ENCODE measurements at places on chromosomes 7 and 10.

DNA sequence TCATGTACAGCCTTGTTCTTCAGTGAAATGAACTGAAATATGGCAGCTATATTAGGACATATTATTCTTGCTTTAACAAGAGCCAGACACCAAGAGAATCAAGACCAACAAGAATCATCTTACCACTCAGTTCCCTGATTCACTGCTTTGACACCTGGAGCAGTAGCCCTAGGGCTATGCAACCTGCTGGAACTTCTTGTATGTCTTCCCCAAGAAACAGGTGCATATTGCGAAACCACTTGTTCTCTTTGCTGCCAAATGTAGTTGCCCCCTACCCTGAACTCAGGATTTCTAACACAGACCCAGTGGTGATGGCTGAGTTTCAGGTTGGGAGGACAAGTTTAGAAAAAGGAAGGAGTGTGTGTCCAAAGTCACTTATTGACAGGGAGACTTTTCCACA, 46.1 kb downstream of the WIPF3 start:
- no peak for DNase-seq

DNA sequence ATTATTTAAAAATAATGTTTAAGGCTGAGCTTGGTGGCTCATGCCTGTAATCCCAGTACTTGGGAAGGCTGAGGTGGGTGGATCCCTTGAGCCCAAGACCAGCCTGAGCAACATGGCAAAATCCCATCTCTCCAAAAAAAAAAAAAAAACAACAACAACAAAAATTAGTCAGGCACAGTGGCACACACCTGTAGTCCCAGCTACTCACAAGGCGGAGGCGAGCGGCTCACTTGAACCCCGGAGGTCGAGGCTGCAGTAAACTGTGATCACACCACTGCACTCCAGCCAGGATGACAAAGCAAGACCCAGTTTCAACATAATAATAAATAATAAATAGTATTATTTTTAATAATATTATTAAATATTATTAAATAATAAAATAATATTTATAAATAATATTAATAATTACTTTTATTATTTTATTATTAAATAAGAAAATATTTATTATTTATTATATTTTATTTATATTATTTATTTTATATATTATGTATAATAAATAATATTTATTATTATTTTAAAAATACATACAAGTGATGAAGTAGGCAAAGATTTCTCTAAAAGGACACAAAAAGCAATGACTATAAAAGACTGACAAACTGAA, 8.4 kb upstream of the LRRC61 start:
- no peak for DNase-seq

DNA sequence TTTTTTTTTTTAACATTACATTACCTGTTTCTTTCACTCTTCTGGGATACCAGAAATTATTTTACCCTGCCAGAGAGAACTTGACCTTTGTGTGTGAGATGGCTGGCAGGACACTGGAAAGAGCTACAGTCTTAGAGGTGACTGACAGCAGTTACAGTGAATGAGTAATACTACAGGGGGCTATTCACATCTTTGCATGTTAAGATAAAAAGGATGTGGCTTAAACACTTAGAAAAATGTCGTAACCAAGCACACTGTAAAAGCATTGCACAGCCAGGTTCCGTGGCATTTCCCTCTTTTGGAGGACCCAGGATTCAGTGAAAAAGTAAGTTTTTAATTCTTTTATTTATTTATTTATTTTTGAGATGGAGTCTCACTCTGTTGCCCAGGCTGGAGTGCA, 18.8 kb upstream of the TBC1D12 start:
- DNase-seq, result no peak

- DNase-seq, result no peak
Observed at GRCh38 chr7:4531236-4531635, 150.9 kb upstream of the FOXK1 start.

DNA sequence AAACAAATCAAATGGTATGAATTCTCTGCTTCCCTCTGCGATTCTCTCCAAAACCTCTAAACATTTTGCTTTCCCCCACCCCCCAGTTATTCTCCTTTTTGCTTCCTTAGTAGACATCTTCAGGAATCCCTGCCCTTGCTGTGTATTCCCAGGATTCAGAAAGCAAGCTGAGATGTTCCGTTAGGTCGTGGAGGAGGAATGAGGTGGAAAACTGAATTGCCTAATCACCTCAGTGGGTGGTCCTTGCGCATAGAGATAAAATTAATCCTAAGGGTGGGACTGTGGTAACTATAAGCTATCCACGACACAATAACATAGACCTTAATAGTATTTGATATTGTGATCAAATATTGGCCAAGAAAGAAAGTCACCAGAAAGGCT, 49.1 kb upstream of the SEMA3C start:
- DNase-seq, result no peak

DNA sequence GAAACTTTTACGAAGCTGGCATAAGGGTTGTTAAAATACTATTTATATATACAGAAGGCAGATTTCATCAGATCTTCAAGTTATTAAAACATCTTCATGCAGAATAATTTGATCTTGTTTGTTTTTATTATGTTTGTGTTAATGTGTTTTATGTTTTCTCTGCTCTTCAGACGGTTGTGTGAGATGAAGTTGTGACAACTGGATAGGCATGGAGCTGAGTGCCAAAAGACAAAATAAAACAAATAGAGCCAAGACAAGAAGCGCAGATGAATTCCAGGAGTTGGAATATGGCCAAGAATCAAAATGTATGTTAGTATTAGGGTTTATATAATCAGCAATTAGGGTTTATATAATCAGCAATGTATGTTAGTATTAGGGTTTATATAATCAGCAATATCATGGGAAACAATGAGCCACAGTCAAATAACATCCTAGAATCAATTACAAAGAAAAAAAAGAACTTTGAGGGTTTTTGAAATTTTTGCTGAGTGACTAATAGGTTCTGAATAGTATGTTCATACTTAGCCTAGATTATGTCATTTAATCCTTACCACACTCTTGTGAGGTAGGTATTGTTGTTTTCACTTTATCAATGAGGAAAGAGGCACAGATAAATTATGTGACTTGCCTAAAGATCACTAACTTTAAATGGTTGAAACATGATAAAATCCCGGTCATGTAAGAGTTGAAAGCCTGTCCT, 488.0 kb upstream of the STEAP1 start:
- no peak for DNase-seq

- DNase-seq, result no peak
Observed at GRCh38 chr10:132130286-132131265, 56.2 kb upstream of the DPYSL4 start.

DNA sequence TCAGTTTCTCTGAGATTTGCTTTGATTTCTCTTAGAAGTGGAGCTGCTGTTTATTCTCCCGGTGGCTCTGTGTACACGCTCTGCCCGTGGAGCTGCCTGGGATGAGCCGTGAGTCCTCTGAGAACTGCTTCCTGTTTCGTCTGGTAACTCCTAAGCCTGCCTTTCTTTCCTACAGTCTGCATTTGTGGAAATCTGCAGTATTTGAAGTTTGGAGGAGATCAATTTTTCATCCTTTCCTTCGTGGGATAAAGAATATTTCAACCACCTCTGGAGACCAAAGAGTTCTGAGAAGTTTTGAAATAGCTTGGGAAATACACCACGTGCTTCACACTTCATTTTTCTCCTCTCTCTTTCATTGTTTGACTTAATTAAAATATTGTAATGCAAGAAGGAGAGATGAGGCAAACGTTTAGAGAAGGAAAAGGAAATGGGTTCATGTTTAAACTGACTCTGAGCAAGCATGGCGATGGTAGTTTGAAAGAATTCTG, 311.9 kb downstream of the LRMDA start:
- DNase-seq, result no peak

DNA sequence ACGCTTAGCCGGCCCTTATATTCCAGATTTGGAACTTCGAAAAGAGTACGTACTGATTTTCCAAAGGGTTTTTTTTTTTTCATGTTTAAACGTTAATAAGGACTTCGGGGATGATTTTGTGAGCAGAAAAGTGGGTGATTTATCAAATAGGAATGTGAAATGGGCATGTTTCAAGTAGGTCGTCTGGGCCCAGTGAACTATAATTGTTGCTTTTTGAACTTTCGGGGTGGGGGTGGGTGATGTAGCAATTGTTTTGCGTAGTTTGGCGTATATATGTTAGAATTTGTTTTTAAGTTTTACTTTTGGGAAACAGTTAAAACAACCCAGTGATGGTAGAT, 299 bp upstream of the PBLD start:
- no peak for DNase-seq

DNA sequence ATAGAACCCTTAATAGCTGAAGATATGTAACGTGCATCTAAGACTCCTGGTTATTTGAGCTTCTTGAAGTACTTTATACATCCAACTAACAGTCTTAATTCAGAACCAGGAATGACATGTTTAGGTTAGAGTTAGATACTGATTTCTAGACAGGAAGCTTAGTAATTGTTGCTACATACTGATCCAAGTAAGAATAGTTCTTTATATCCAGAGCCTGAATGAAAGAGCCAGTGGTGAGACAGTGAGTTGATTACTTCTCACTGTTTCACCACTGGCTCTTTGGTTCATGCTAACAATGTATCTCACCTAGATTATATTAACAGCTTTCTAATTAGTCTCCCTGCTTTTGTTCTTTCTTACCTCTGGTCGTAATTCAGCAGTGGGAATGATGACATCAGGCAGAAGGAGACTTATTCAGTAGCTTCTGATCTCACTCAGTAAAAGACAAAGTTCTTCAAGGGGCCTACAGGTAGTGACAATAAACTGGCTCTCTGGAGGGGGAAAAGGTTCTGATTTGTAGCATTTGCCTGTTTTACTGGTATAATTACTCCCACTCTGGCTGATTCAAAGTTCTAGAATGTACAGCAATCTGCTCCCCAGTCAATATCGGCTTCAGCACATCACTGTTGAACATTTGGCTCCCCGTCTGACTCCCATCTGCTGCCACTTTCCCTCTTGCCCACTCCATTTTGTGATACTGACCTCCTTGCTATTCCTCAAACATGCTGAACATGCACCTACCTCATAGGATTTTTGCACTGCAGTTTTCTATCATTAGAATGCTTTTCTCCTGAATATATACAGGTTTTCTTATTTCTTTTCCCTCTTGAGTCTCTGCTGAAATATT, 29.1 kb downstream of the MCU start:
- no peak for DNase-seq

DNA sequence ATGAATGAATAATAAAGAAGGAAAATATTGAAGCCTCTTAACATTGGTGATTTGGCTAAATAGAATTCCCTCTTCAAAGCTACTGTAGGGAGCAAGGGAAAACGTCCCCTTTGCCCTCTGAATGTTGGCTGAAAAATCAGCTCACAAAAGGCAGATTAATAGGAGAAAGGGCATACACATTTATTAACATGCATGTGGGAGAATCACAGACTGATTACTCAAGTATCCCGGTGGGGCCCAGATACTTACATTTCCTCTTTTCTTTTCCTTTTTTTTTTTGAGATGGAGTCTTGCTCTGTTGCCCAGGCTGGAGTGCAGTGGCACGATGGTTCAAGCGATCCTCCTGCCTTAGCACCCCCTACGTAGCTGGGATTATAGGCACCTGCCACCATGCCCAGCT, 68.5 kb downstream of the HK1 start:
- DNase-seq, result no peak

DNA sequence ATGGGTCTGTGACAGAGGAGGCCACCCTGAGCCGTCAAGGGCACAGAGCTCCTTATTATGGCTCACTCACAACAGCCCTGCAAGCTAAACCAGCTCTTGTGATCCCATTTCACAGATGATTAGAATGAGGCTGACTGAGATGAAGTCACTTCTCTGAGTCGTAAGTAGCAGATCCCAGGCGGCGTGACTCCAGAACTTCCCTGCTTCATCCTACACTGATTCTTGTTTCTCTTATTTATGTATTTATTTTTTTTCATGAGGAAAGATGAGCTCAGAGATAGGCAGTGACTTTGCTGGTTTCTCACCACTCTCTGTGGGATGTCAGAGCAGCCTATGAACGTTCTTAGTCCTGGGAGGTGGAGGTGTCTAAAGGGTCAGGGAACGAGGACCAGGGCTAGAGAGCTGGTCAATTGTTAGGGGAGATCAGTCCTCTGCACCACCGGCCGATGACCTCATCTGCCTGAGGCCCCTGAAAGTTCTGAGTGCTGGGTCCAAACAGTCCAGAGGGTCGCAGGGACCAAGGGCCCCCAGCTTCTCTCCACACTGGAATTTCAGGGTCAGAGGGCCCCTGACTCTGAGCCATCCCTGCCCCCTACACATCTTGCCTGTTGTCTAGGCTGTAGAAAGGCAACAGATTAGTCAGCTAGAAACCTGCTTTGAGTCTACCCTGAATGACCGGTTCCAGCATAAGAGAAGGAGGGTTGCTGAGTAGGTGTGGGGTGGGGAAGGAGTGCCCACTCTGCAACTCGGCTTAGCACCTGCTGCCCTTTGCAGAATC, 17.9 kb downstream of the CLRN3 start:
- no peak for DNase-seq

GRCh38 chr10:33125522-33126517, 167.8 kb upstream of the ITGB1 start:
- no peak for DNase-seq

GRCh38 chr7:22565315-22565811, 65.4 kb upstream of the STEAP1B start:
- DNase-seq, result no peak

- no peak for DNase-seq
Observed at GRCh38 chr10:86319676-86320075, 46.9 kb downstream of the GRID1 start.

DNA sequence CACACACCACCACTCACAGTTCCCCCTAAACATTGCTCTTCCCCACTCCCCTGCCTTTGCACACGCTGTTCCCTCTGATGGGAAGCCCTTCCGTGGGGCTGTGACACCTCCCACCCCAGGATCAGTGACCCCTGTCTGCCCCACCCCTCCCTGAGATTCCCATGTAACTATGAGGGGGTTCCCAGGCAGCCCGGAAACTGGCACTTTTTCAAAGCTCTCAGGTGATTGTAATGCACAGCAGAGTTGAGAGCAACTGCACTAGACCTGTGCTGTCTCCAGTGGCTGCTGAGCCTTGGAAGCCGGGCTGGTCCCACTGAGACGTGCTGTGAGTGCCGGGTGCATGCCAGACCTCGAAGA, 29.8 kb downstream of the GPRIN2 start:
- DNase-seq, result no peak

DNA sequence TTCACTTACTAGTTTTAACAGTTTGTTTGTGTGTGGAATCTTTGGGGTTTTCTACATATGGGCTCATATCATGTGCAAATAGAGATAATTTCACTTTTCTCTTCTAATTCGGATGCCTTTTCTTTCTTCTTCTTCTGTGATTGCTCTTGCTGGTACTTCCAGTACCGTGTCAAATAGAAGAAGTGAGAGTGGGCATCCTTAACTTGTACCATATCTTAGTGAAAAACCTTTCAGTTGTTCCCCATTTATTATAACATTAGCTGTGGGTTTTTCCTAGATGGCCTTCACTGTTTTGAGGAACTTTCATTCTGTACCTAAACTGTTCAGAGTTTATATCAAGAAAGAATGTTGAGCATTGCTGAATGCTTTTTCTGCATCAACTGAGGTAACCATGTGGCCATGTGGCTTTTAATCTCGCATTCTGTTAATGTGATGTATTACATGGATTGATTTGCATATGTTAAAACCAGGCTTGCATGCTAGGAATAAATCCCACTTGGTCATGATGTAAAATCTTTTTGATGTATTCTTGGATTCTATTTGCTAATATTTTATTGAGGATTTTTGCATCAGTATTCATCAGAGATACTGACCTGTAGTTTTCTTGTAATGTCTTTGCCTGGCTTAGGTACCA, 78.7 kb downstream of the FAM107B start:
- DNase-seq, result no peak

Data from left renal pelvis (tissue), 4 donors.